ENCODE measurements at places on chromosomes 1 and 21. TPM values are rescaled to one million over a fixed set of nuclear protein-coding genes. Genes with fewer than 3 reads are reported as not detected.

- H3K27ac ChIP-seq, result no peak overlapping the region
- H3K36me3 ChIP-seq, result no peaks in the 10 kb centered on the region
- DNase-seq, result no peak
Observed at GRCh38 chr1:118247593-118247992, 62.6 kb upstream of the SPAG17 start.

DNA sequence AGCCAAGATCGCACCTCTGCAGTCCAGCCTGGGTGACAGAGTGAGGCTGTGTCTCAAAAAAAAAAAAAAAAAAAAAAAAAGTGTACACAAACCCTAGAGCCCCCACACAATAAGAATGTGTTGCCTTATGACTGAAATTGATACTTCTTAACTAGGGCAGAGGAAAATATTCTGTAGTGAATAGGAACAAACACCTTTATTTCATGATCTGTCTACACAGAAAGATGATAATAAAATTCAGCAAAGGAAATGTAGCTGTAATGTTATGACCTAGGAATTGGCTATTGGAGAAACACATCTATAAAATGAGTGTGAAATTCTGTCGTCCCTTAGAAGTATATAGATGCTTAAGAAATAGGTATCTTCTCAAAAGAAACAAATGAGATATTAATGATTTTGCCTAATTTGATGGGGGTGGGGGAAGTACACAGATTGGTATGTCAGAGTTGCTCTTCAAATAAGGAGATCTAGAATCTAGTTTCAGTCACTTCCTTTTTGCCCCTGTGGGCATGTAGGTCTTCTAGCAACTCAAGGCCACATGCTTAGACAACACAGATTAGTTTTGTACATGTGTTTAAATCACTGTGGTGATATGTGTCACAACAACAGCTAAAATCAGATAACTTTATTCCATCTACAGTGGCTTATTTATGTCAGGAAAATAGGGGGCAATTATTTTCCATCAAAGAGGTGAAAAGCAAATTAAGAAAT lies 10.7 kb upstream of the GPR25 start:
- H3K4me3 ChIP-seq, result no peak overlapping the region
- no peak for DNase-seq
- H3K4me1 ChIP-seq, result peaks cover 31% of the 10 kb centered on the region
- no peak overlapping the region for H3K27ac ChIP-seq
- no peaks in the 10 kb centered on the region for H3K27me3 ChIP-seq

DNA sequence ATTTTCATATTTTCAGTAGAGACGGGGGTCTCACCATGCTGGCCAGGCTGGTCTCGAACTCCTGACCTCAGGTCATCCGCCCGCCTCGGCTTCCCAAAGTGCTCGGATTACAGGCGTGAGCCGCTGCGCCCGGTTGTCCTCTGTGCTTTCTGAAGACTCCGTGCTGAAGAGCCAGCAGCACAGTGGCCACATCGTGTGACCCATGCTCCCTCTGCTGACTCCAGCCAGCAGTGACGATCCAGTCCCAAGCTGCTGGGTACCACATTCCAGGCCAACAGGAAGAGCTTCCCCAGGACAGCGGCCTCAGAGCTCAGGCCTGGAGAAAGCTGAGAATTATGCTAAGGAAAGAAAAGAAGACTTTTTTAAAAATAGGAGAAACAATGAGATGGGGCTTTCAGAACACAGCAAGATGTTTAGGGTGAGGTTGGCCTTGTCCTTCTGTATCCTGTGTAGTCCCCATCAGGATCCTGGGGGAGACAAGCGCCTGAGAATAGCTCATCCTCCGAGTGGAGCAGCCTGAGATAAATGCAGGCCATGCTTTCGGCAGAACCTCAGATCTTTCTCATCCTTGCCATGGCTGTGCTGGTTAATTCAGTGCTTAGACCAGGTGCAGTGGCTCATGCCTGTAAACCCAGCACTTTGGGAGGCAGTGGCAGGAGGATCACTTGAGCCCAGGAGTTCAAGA lies 207.1 kb downstream of the SLC35F3 start:
- DNase-seq, result no peak
- no peaks in the 10 kb centered on the region for H3K36me3 ChIP-seq
- H3K4me1 ChIP-seq, result peaks cover 4% of the 10 kb centered on the region
- no peak overlapping the region for H3K4me3 ChIP-seq
- H3K27me3 ChIP-seq, result peaks cover 11% of the 10 kb centered on the region

GRCh38 chr1:170252851-170253579 lies 107.3 kb downstream of the NTMT2 start:
- H3K4me3 ChIP-seq, result no peak overlapping the region
- peaks cover 7% of the 10 kb centered on the region for H3K4me1 ChIP-seq
- H3K27me3 ChIP-seq, result peaks cover 1% of the 10 kb centered on the region

DNA sequence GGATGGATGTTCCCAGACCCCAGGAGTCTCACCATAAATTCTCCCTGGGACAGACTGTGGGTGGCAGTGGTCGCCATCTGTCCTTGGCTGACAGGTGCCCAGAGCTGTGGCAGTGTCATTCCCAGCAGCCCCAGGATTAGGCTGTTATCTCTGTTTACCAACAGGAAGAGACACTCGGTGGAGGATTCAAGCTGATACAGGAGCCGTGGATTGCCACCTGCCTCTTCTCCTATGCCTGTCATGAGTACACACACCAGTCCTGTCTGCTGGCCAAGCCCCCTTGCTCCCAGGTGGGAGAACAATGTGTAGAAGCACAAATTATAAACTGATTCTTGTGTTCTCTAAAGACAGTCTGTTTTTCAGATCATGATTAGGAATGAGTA lies 152.6 kb downstream of the ETS2 start:
- peaks cover 19% of the 10 kb centered on the region for H3K4me1 ChIP-seq
- H3K27me3 ChIP-seq, result no peaks in the 10 kb centered on the region
- H3K27ac ChIP-seq, result peak overlapping the region; percentile 18
- DNase-seq, result no peak
- no peaks in the 10 kb centered on the region for H3K36me3 ChIP-seq

DNA sequence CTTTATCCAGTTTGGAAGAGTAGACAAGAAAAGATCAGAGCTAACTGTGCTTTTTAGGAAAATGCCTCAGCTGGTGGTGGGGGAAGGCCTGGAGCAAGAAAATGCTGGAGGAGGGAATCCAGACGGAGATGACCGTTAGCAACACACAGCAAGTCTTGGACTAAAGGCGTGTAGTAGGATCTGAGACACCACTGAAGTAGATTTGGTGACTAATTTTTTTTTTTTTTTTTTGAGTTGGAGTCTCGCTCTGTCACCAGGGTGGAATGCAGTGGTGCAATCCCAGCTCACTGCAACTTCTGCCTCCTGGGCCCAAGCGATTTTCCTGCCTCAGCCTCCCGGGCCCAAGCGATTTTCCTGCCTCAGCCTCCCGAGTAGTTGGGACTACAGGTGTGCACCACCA lies 41.2 kb downstream of the LPAR3 start:
- H3K27ac ChIP-seq, result no peak overlapping the region
- H3K4me1 ChIP-seq, result peaks cover 42% of the 10 kb centered on the region
- H3K27me3 ChIP-seq, result no peaks in the 10 kb centered on the region

GRCh38 chr1:51002516-51002915 lies 32.5 kb downstream of the CDKN2C start:
- peaks cover 2% of the 10 kb centered on the region for H3K27me3 ChIP-seq
- no peak overlapping the region for H3K27ac ChIP-seq
- DNase-seq, result no peak
- H3K36me3 ChIP-seq, result no peaks in the 10 kb centered on the region
- H3K4me1 ChIP-seq, result no peaks in the 10 kb centered on the region
- H3K4me3 ChIP-seq, result no peak overlapping the region

The PLPPR4 gene
- not detected for total RNA-seq

The MACO1 gene
- total RNA-seq, result 17.1 TPM

The RNF186 gene
- total RNA-seq, result not detected

The DRAXIN gene
- total RNA-seq, result 0.18 TPM

The FMN2 gene
- total RNA-seq, result not detected

The GBP6 gene
- 0.49 TPM for total RNA-seq

The AGBL4 gene
- 0.14 TPM for total RNA-seq
